ENCODE measurements at places on chromosomes 6 and 20.

DNA sequence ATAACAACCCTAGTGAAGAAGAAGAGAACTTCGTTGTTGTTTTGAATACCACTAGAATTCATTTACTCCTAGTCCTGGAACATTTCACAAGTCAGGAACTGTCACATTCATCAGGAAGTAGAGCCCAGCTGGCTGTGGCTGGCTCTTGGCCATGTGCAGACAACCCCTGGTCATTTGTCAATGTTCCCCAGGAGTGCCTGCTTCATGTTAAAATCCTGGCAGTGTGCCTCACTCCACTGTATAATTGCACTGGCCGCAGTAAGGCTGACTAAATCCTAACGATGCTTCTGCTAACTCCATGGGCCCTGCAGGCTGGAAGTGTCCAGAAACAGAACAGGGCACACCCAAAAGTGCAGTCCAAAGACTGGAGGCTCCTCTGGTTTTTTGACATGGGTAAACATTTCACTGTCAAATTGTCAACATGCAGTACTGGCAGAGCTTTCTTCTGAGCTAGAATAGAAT, 41.5 kb upstream of the ADGRF1 start:
- H3K36me3 ChIP-seq, result no peaks in the 10 kb centered on the region
- DNase-seq, result no peak
- H3K27ac ChIP-seq, result no peak overlapping the region
- H3K4me3 ChIP-seq, result no peak overlapping the region
- peaks cover 9% of the 10 kb centered on the region for H3K27me3 ChIP-seq

DNA sequence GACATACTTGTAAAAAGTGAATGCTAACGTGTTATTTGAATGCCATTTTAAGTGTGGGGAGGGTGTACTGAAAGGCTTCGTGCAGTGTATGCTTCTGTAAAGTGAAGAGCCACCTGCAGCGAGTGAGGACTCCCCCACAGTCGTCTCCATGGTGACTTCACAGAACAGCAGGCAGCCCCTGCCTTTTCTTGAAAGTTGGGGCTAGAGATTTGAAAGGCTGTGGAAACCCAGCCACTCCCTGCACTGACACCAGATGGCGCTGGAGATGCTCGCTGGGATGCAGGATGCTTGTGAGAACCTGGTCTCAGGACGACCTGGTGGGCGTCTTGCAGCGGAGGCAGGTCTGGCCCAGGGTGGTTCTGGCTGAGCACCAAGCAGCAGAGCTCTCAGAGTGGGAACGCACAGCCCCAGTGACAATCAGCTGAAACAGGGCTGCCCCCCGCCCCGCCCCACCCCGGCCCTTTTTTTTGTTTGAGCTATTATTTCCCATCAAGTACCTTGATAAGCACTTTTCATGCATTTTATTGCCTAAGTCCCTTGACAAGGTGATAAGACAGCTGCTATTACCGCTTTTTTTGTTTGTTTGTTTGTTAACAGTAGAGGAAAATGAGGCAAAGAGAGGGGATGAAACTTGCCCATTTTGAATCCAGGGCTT, 150.3 kb downstream of the SYCP2 start:
- peak; percentile 41 for DNase-seq
- H3K4me1 ChIP-seq, result no peaks in the 10 kb centered on the region
- no peak overlapping the region for H3K27ac ChIP-seq
- H3K27me3 ChIP-seq, result peaks cover 17% of the 10 kb centered on the region
- H3K36me3 ChIP-seq, result no peaks in the 10 kb centered on the region

DNA sequence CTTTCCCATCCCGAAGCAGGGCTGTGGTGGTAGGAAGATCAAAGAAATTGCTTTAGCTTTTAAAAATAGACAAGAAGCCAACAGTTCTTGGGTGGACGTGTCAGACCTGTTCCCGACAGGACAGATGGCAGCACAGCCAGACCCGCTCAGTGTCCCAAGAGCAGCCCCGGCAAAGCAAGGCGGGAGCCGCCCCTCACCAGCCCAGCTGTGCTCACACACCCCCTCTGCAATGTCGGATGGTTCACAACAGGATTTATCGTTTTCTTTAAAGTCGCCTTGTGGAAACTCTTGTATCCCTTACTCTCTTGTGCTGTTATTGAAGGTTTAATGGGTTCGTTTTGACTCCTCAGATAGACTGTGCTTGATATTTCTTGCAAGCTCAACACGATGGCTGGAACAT, 302.4 kb downstream of the THBS2 start:
- no peak for DNase-seq
- no peaks in the 10 kb centered on the region for H3K4me1 ChIP-seq

GRCh38 chr20:3681931-3682781, at the start of gene ADAM33:
TSS of gene ADAM33 (minus strand) at chr20:3682010. CDS start at chr20:3682004, 6 bp downstream.
- H3K4me1 ChIP-seq, result peaks cover 2% of the 10 kb centered on the region
- H3K27ac ChIP-seq, result no peak within 1 kb of the TSS
- no peaks in the 10 kb centered on the region for H3K36me3 ChIP-seq
- no peak within 1 kb of the TSS for H3K4me3 ChIP-seq
- peaks cover 58% of the 10 kb centered on the region for H3K27me3 ChIP-seq

DNA sequence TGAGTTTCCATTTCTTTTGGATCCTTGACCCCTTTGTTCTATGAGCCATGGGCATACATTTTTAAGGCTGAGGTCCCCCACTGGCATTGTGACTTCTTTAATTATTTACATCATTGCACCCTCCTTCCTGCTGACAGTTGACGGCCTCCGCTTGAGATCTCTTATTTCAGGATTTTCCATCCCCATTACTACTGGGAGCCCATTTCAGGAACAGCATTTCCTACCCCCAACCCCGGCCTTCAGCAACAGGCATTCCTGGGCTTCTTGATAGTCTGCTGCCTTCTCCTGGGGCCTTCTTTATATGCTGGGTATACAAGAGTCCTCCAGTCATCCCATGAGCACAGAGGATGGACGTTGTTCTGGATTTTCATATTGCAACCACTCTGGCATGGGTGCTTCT, 3.8 kb downstream of the ULBP1 start:
- no peak overlapping the region for H3K27ac ChIP-seq
- no peak for DNase-seq
- H3K36me3 ChIP-seq, result peaks cover 1% of the 10 kb centered on the region
- peaks cover 89% of the 10 kb centered on the region for H3K27me3 ChIP-seq
- H3K4me1 ChIP-seq, result peaks cover 26% of the 10 kb centered on the region

- no peaks in the 10 kb centered on the region for H3K4me1 ChIP-seq
- no peaks in the 10 kb centered on the region for H3K27me3 ChIP-seq
- H3K27ac ChIP-seq, result no peak overlapping the region
- H3K4me3 ChIP-seq, result no peak overlapping the region
- no peaks in the 10 kb centered on the region for H3K36me3 ChIP-seq
- DNase-seq, result no peak
These were observed 656.0 kb upstream of the ID4 start for GRCh38 chr6:19181211-19181610.

- peak overlapping the region; percentile 91 for H3K27ac ChIP-seq
- H3K36me3 ChIP-seq, result peaks cover 10% of the 10 kb centered on the region
- peak; percentile 63 for DNase-seq
These were observed 80.2 kb downstream of the GMPR start for GRCh38 chr6:16318538-16318937.

DNA sequence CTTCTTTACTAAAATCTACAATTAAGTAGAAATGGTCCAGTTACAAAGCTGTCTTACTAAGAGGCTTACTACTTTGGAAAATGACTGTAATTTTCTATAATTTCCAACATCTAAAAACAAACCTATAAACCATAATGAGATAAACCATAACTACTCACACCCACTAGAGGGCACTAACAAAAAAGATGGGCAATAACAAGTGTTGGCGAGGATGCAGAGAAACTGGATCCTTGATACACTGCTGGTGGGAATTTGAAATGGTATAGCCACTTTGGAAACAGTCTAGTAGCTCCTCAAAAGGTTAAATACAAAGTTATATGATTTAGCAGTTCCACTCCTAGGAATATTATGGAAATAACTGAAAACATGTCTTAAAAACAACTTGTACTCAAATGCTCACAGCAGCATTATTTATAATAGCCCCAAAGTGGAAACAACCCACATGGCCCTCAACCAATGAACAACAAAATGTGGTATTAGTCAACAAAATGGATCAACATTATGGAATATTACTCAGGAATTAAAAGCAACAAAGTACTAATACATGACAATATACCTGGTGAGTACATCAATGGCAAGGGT, 50.6 kb downstream of the GJA10 start:
- H3K27me3 ChIP-seq, result no peaks in the 10 kb centered on the region
- no peak overlapping the region for H3K4me3 ChIP-seq
- H3K4me1 ChIP-seq, result peaks cover 84% of the 10 kb centered on the region

DNA sequence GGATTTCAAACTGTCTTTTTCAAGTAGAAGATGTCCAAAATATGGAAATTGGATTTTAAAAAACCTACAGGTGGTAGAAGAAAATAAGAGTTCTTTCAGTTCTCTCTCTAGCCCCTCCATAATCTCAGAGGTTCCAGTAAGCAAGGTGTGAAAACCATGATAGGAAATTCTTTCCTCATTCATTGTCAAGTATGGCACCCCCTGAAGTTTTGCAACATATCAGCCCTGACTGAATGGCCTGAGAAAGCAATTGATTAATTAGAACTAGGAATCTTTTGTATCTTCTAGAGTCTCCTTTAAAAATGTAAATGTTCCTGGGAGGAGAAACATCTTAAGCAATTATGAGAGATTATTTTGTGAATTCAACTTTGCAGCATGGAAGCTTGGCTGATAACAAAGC, 198.7 kb upstream of the STXBP5 start:
- no peak for DNase-seq
- no peaks in the 10 kb centered on the region for H3K27me3 ChIP-seq
- H3K36me3 ChIP-seq, result no peaks in the 10 kb centered on the region
- H3K4me1 ChIP-seq, result peaks cover 4% of the 10 kb centered on the region

- no peak for DNase-seq
- no peaks in the 10 kb centered on the region for H3K36me3 ChIP-seq
- H3K27me3 ChIP-seq, result no peaks in the 10 kb centered on the region
These were observed 273.9 kb downstream of the CDC5L start for GRCh38 chr6:44661221-44662008.

Measured in activated T-cell treated with anti-CD3 and anti-CD28 coated beads, Interleukin-2, amount 50 U/mL, for 24 hours (primary cell).